NCI-H1436 treated with DMSO at 0.1 percent for 48 hours (cell line): ENCODE measurements at places on chromosomes 12 and 14.

- no peak for DNase-seq
These were observed 92.3 kb upstream of the TRHDE start for GRCh38 chr12:72179841-72180240.

DNA sequence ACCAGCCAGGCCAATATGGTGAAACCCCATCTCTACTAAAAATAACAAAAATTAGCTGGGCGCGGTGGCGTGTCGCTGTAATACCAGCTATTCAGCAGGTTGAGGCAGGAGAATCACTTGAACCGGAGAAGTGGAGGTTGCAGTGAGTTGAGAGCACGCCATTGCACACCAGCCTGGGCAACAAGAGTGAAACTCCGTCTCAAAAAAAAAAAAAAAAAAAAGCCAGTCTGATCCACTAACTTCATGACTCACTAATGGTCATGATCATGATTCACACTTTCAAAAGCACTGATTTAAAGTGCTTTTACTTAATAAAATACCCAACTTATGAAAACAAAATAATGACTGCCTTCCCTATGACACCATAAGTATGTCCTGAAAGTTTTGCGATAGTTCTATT, 38.4 kb upstream of the CPM start:
- no peak for DNase-seq

DNA sequence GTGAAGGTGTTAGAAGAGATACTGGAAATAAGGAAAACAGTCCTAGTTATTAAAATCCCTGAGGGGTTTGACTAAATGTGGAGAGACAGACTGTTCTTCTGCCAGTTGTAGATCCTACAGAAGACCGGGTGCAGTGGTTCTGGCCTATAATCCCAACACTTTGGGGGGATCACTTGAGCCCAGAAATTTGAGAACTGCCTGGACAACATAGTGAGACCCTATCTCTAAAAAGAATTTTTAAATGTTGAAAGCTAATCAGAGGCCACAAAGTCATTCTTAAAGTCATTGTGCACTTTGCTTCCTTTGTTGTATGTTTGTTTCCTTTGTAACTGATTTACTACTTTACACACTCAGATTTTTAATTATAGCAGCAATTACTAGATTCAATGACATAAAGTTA, 61.2 kb upstream of the RASSF3 start:
- DNase-seq: no peak

DNA sequence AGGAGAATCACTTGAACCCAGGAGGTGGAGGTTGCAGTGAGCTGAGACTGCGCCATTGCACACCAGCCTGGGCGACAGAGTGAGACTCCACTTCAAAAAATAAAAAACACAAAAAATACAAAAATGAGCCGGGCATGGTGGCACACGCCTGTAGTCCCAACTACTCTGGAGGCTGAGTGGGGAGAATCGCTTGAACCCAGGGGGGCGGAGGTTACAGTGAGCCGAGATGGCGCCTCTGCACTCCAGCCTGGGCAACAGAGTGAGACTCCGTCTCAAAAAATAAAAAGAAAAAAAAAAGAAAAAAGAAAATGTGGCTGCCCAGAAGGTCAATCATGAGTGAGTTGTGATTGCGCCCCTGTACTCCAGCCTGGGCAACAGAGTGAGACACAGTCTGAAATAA, 9.2 kb downstream of the DNAJC22 start:
- no peak for DNase-seq

- DNase-seq: no peak
These were observed 592.5 kb downstream of the RPL10L start for GRCh38 chr14:46058964-46059563.

GRCh38 chr12:79818856-79819255, 116.0 kb downstream of the PPP1R12A start:
- no peak for DNase-seq

DNA sequence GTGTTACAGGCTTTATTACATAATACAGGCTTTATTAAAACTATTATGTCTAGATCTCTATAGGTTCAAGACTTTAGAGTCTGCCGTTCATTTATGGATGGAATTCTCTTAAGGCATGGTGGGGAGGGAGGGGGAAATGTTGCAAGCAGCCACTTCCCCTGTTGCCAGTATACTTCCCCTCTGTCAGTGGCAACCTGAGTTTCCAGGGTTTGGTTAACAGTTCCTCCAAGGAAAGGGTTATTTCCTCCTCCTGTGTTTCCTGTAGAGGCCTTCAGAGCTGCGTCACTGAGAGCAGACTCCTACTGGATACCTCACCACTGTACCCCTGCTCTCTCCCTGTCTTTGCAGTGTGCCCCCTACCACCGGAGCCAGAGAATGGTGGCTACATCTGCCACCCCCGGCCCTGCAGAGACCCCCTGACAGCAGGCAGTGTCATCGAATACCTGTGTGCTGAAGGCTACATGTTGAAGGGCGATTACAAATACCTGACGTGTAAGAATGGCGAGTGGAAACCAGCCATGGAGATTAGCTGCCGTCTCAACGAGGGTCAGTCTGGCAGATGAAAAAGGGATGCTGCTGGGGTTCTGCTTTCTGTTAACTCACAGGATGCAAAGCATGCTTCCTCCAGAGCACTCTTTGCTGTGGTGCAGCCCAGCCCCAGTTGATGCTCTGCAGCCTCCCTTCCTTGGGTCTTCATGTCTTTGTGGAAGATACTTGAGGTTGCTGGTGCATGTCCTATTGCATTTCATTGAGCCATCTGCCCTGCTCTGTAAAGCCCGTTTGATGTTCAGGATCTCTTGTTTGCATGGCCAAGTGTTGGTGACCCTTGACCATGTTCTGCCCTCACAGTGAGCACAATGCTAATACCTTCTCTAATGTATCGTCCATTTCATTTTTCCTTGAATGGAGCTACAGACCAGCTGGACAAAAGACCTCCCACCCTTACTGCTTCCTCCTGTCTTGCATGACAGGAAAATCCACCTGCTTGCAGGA, 63.6 kb upstream of the SRSF5 start:
- no peak for DNase-seq

- DNase-seq: no peak
These were observed 25.3 kb downstream of the JDP2 start for GRCh38 chr14:75452900-75453816.

- no peak for DNase-seq
These were observed 200.1 kb upstream of the FRMD6 start for GRCh38 chr14:51451561-51451960.

- DNase-seq: no peak
These were observed 15.0 kb downstream of the TMBIM4 start for GRCh38 chr12:66154776-66155175.

- no peak for DNase-seq
These were observed 760 bp downstream of the ACTN1 start for GRCh38 chr14:68978172-68978911.

DNA sequence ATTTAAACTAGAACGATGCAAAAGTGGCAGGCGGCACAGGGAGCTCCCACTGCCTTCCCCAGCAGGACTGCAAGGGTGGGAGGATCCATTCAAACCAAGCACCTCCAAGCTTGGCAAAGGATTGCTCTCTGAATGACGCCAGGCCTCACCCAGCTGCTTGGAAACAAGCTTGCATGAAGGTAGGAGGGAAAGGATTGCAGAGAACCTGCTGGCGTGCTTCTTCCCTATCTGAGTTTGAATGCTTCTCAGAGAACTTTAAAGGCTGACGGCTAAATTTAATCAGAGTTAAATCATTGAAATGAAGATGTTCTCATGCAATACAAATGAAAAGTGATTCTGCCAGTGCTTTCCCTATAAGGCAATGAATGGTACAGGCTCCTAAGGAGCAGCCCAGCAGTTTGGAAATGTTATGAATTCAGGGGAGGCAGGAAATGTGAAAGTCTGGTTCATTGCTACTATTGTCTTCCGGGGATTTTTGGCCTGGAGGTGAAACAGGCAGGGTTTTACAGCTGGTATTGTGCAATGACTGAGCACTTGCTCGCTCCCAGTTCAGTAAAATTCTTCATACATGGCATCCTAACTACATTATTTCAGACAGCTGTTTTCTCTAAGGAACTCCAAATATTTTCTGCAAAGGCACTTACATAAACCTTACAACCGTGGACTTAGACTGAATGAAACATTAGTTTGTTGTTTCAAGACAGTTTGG, 31.9 kb upstream of the DUSP6 start:
- DNase-seq: no peak

DNA sequence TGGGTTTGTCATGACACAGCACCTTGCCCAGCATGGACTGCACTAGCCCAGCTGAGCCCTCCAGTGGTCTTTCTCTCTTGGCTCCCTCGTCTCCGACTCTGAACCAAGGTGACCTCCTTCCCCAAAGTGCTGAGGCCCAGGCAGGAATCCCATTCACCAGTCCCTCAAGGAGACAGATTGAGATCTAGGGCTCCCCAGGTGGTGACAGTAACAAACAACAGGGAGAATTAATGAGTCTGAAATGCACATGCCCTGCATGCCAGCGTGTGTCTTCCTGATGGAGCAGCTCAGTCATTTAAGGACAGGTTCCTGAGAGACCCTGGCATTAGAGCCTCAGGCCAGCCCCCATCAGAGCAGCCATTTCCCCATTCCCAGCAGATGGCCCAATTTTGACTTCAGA, 51.4 kb upstream of the OAS1 start:
- DNase-seq: no peak

DNA sequence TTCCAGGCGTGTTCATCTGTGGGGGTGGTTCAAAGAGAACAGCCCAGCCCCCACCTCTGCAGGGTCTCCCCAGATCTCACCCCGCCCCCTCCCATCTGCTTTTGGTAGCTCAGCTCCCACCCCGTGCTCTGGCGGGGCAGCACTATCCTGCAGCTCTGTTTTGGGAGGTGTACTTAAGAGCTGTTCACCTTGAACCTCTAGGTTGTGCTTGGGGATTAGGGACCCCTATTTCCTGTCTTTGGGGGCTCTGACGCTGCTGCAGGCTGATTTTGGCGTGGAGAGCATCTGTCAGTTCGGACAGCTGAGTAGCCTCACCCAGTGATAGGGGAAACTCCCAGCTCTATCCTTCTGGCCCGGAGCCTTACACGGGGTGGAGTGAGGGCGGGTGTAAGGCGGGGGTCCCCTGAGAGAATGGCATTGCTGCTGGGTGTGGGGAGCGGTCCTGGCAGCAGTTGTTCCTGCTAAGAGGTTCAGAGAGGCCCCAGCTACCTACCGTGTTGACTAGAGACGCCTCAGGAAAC, 765 bp downstream of the TMEM120B start:
- DNase-seq: no peak

DNA sequence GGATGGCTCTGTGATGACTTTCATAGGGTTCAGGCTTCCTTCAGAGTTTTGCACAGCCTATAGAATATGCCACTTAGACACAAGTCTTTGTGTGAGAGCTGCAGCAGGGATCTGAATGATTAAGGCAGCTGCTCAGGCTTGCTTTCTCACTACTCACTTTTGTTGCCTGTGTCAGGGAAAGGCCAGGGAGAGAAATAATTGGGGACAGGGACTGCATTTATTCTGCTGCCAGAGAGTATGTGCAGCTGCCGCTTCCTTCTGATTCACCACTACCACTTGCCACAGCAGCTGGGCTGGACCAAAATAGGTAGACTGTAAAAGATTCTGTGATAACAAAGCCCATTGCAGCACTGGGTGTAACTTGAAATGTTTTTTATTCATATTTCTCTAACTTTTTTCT, 49.7 kb downstream of the TRMT5 start:
- no peak for DNase-seq
